NCI-H526 treated with DMSO at 0.1 percent for 48 hours (cell line): ENCODE measurements at places on chromosomes 1 and 21.
A peak's percentile ranks its signal among the peaks of the same experiment; 100 is the strongest.

GRCh38 chr1:10059342-10059718 is 26.6 kb downstream of the UBE4B start:
- DNase-seq: no peak

DNA sequence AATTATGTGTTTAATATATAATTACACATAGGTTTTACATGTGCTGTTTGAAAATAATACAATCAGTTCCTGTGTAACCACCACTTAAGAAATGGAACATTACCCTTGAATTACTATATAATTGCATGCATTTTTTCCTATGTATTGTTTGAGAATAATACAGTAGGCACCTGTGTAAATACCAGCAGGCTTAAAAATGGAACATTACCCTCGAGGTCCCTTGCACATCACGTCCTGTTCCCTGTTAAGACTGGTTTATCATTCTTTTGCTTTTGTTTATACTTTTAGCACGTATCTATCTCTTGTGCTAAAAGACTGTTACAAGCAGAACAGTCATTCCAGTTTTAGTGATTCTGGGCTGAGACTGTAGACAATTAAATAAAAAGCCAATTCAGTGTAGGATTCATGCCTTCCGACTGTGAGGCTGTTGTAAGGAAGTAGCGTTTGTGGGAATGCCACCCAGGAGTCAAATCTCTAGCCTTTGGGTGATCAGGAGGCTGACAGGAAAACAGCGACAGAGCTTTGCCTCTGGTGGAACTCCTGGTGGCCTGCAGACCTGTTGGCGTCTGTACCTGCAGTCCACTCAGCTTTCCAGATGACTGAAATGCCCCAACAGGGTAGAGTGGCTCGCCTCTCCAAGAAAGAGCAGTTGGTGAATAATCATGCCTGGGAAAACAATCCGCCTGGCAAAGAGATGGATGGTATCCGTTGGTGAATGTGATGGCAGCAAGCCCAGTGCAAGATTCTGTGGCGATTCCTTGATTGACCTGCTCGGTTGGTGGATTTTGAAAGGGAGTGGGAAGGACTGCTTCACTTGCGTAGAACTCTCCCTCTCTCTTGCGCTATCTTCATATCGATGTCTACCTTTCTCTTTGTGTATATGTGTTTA is 58.0 kb downstream of the DISC1 start:
- DNase-seq: no peak

- DNase-seq: no peak
Observed at GRCh38 chr1:208728815-208729214, 484.6 kb upstream of the PLXNA2 start.

DNA sequence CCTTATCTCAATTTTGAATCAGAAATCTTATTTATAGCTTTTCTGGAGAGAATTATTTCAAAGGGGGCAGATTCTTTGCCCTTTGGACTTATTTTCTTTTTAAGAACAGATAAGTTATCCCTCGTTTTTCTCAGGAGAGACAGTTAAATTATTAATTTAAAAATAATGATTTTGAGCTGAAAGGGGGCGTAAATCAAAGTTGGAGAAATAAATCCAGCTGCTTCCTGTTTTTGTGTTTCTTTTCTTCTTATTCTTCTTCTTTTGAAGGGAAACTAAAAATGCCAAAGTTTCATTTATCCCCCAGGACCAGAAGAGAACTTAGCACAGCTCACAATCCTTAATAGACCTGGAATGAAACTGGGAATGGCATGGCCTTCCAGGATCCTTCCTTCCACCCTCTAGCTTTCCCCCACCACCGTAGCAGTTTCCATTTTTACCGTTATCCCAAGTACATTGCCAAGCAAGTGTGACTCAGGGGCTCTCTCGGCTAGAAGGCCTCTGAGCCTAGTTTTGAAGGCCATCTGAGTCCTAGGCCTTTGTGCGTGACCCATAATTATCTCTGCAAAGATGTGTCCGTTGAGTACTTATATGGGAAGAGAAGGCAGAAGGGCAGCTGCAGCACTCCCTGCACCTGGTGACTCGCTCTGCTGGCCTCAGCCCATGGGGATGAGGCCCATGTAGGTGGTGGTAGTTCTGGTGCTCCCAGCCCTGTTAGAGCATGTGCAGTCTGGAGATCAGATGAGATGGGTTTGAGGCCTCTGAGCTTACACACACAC is 181.7 kb downstream of the ROR1 start:
- no peak for DNase-seq

GRCh38 chr1:76229279-76230005 is 154.9 kb downstream of the ST6GALNAC3 start:
- DNase-seq: no peak

DNA sequence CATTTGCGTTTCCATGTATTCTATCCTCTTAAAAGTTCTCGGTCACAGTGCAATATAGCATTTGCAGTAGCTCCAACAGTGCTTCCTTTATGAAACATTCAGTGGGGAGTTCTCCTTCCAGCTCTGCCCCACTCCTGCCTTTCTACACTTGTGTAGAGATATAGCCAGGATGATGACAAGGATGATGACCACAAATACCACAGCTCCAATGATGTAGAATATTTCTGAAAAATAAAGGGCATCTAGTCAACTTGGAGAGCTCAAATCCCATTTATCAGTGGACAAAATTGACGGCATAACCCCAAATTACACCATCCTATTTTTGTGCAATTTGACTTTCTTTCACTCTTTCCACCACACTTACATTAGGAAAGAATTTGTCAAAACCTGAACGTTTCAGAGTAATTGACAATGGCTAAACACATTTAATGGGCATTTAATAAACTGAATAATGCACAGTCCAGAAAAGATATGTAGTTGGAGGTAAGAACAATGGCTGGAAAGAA is 11.1 kb downstream of the F3 start:
- no peak for DNase-seq

- DNase-seq: no peak
Observed at GRCh38 chr1:57124768-57125446, 159.1 kb upstream of the C8B start.

DNA sequence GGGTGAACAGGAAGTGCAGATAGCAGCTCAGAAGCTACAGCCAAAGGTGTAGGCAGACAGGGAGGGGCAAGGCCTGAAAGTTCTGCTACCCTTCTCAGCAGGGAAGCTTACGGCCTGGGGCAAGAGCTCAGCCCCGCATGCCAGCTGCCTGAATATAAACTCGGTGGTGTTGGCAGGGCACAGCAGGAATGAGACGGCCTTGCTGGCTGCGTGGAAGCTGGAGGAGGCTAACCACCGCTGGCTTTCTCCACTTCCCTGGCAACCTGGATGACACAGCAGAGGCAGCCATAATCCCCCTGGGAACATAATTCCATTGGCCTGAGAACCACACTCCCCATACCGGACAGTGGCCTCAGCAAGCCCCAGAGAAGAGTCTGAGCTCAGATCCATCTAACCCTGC is 81.9 kb upstream of the PRRC2C start:
- DNase-seq: no peak

GRCh38 chr1:156489166-156489934 is 11.2 kb downstream of the MEF2D start:
- DNase-seq: peak; percentile 87

DNA sequence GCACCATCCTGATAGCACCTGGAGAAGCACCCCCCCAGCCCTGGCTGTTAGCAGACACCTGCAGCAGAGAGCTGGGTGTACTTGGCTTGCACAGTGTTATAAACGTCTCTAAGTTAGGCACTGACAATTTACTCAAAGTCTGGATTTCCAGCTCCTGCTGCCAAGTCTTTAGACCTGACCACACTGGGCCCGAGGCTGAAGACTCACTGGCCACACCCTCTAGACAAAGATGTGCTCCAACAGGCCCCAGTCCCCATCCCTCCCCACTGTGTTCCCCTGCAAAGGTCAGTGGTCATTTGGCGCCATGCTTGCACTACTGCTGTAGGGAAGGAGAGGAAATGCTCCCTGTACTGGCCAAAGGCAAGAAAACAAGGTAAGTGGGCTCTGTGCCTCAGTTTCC is 31.1 kb downstream of the PADI6 start:
- no peak for DNase-seq

DNA sequence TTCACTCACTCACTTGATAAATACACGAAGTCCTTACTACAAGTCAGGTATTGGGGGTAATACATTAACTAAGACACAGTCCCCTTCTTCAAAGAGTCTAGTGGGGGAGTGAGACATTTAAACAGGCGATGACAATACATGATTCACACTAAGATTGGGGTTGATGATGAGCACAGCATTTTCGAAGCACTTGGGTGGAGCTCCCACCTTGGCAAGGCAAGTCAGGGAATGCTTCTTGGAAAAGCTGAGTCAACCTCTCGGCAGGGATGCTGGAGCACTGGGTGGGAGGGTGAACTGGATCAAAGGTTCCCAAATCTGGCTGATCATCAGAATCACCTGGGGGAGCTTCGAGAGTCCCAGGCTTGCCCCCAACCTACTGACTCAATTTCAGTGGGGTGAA is 57.9 kb upstream of the ENAH start:
- no peak for DNase-seq

- DNase-seq: peak; percentile 69
Observed at GRCh38 chr1:90721210-90722194, 4.4 kb upstream of the BARHL2 start.

DNA sequence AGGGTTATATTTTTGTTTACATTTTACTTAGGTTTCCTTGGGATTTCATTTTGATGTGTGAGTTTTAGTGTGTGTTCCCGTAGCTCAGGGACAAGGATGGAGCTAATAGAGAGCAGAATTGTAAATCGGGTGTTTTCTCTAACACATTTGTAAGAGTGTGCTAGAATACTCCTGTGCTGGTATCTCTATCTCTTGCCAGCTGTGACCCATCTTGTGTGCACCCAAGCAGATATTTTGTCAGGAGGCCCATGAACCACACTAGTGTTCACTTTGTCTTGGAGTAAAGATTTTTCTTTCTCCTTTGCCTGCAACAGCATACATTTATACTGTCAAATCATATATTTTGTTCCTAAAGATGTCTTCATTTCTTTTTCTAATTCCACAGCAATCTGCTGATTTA is 23.4 kb downstream of the KRTAP19-8 start:
- no peak for DNase-seq

DNA sequence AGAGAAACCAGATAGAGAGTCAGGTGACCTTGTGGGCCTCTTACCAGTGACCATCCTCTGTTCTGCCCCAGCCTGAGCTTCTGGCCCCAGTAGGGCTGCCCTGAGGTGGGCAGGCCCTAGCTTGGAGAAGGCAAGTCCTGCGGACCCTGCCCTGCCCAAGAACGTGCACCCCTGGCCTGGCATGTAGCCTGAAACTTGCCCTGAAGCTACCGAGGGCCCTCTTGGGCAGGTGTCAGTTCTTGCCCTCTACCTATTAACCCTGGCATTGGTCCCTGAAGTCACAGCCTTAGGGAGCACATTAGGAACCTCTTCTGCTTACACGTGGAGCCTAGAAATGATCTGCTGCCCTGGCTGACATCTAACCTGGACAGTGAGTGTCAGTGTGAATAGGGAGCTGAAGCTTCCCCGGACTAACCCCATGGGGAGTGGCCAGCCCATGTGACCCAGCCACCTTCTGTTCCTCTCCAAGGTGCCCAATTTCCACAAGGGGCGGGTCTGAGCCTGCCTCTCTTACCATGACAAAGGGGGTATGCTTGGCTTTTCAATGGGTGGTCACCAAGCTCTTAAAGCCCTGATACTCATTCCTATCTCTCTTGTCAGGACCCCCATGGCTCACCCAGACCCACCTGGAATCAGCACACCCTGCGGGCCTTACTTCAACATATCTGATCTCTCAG is 163.0 kb downstream of the ZSCAN20 start:
- no peak for DNase-seq

- no peak for DNase-seq
Observed at GRCh38 chr21:44401386-44402160, 48.2 kb downstream of the TRPM2 start.

GRCh38 chr1:77412069-77412819 is 130.4 kb downstream of the AK5 start:
- no peak for DNase-seq

- DNase-seq: no peak
Observed at GRCh38 chr1:28341591-28341990, 12.8 kb downstream of the MED18 start.

DNA sequence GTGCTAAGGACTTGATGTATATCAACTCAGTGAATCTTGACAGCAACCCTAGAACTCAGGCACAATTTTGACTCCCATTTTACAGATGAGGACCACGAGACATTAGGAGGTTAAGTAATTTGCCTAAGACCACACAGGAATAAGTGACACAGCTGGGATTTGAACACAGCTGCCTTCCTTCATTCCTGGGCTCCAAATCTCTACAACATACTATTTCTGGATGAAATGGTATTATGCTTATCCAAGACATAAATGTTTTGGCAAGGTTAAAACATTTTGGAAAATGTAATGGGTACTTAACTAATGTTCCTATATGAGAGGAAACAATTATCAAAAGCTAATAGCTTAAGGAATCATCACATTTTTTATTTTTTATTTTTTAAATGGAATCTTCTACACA is 4.8 kb downstream of the CLDN8 start:
- DNase-seq: no peak

GRCh38 chr1:228310162-228310792 is 96.4 kb downstream of the TRIM11 start:
- no peak for DNase-seq

GRCh38 chr1:235297579-235297978 is 30.4 kb downstream of the ARID4B start:
- DNase-seq: no peak

DNA sequence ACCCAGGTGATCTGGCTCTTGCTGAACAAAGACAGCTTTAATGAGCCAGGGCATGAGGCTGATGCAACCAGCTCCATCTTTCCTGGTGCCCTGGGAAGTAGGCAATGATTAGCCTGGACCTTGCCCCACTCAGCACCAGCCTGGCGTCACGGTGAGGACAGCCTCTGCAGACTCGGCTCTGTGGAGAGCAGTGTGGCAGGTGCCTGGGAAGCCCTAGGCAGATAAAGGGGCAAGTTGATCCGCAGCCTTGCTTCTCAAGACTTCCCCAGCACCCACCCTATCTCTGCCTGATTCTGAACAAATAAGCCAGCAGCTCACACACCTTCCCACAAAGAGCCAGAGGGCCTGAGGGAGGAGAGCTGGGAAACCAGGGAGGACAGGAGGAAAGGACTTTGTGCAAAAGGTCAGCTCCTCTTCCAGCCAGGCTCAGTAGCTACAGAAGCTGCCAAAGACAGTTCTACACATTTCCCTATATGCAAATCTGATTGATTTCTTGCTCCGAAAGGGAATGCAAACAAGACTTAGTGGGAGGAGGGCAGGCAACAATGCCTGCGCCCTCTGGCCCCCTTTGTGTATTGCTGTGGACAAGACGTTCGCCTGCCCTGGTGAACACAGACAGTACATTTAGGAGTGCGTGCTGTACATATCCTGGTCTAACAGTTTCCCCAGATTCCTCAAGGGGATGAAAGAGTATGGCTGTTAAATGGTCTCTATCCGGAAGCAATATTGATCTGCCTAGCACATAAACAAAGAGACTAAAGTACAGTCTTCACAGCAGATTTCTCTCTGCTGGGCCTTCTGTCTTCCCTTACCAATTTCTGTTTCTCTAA is 63.8 kb downstream of the BCAR3 start:
- peak; percentile 84 for DNase-seq

DNA sequence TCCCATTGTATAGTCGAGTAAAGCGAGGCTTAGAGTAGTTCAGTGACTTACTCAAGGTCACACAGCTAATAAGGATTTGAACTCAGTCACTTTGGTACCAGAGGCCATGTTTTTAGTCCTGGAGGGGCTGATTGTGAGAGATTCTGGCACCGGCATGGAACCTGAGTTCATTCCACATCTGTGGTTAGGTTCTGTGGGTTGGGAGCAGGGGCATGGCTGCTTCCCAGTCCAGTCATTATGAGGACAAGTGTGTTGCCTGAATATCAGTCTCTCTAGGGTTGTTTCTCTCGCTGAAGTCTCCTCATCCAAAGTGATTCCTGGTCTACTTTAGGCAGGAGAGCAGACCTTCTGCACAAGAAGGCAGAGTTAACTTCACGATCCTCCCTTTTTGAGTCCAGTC is 90.6 kb downstream of the C1orf94 start:
- no peak for DNase-seq

- DNase-seq: peak; percentile 66
Observed at GRCh38 chr1:52551507-52552235, 1.2 kb downstream of the TUT4 start.
